AG09309 (cell line): ENCODE measurements at places on chromosomes 2 and 18.
A peak's percentile ranks its signal among the peaks of the same experiment; 100 is the strongest.

GRCh38 chr2:173062801-173063200 is 12.8 kb upstream of the MAP3K20 start:
- no peak for DNase-seq

- DNase-seq: no peak
Measured at GRCh38 chr2:8636041-8636491, 45.8 kb upstream of the ID2 start.

- DNase-seq: no peak
Measured at GRCh38 chr2:144006139-144006538, 513.8 kb downstream of the ZEB2 start.

DNA sequence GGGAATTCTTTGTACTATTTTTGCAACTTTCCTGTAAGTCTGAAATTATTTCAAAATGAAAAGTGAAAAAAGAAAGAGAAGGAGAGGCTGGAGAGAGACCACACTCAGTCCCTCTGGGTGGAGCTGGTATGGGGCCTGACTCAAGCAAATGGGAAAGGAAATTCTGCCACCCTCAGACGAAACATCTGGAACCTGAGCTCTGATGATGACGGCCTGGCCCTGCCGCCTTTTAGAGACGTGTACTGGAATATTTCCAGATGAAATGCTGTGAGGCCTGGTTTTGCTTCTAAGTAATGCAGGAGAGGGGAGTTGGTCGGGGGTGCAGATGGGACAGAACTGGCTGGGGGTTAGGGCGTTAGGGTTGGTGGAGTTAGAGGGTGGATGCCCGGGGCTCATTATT is 57.4 kb upstream of the GLI2 start:
- peak; percentile 32 for DNase-seq

DNA sequence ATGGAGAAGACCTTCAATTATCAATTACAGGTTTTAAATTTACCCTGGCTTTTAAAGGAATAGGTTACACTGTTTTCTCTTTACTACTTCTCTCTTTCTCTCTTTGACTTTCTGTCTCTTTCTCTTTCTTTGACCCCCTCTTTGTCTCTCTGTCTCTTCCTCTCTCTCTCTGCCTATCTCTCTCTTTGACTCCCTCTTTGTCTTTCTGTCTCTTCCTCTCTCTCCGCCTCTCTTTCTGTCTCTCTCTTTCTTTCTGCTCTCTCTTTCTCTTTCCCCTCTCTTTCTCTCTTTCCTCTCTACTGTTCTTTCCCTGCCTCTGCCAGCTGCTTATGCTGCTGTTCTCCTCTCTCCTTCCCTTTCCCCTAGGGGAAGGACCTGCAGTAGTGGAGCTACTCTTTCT is 175.7 kb downstream of the MTCL1 start:
- no peak for DNase-seq

- no peak for DNase-seq
Measured at GRCh38 chr2:47177043-47177565, 22.0 kb upstream of the STPG4 start.

DNA sequence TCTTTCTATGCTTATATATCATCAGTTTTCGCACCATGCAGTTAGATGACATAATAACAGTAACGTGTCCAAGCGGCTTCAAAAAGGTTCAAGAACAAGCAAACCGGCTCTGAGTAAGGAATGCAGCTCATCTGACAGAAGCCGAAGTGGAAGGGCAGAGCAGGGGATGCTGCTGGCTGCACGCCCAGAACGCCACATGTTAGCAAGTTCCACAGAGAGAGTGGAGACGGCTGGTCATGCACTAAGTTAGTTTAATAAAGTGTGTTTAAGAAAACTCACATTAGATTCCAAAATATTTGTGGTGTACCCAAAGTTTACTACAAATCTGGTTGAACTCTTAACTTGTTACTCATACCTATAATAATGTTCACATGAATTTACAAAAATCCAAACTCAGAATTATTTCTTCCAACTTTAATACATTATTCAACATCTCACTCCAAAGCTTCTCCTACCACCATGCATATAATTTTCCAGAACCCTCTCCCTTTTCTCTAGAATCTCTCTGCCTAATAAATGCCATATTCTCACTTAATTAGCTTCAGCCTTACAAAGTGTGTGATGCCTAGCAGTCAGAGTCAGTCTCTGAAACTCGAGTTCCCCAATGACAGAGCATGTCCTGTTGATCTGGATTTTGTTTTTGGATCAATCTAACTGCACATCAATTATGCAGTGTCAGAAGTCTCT is 170.0 kb downstream of the DNAH7 start:
- peak; percentile 99 for DNase-seq

DNA sequence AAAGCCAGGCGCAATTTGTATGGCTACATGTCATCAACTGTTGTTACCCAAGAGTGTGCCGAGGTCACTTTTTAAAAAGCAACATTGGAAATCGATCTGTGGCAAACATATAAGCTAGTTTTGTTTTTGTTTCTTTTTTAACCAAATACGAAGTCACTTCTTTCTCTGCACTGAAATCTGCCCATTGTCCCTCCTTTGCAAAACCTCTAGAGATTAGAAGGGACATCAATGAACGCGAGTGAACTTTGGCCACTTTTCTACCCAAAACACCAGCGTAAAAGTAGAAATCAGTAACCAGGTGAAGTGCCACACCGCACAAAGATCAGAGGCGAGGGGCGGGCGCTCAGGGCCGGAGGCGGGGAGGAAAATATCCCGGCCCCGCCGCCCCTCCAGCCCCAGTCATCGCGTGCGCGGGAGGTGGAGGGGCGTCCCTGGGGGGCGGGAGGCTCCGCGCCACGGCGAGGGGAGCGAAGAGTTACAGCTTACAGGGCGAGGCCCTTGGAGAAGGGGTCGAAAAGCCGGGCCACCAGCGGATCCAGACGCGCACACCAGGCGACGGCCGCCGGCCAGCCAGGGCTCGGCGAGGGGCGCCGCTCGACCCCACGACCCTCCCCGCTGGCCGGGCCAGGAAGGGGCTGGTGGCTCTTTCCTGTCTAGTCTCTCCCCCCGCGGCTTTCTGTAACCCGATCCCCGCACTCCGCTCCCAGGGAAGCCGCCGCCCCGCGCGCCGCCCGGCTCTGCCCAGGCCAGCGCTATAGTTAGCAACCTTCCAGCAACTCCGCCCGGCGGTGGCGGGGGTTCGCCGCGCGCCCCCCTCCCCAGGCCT is 993 bp downstream of the RBMS1 start:
- no peak for DNase-seq

DNA sequence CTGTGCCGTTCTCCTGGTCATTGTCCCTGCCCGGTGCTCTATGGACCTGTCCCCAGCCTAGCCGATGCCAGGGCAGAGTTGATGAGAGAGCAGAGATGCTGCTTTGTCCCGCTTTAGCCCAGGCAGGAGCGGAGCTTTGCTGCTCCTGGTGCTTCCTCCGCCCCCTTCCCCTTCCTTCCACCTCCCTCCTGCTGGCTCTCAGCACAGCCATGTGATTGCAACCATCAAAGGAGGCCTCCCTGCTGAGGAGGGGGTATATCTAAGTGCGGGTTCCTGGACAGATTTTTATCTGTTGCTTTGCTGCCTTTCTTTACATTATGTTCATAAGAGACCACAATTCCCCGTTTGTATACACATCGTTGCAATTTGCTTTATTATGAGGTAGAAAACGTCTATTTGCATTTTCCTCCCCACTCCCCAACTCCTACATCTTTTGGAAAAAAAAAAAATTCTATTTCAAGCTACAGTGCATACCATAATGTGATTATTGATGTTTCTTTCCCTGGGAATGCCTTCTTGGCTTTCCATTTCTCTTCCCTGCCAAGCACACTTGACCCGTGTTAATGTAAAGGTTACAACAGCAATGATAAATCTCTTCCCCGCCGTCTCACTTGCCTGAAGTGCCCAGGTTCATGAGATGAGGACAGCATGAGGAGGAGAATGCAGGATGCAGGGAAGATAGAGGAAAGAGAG is 25.4 kb downstream of the ALPK2 start:
- DNase-seq: no peak

DNA sequence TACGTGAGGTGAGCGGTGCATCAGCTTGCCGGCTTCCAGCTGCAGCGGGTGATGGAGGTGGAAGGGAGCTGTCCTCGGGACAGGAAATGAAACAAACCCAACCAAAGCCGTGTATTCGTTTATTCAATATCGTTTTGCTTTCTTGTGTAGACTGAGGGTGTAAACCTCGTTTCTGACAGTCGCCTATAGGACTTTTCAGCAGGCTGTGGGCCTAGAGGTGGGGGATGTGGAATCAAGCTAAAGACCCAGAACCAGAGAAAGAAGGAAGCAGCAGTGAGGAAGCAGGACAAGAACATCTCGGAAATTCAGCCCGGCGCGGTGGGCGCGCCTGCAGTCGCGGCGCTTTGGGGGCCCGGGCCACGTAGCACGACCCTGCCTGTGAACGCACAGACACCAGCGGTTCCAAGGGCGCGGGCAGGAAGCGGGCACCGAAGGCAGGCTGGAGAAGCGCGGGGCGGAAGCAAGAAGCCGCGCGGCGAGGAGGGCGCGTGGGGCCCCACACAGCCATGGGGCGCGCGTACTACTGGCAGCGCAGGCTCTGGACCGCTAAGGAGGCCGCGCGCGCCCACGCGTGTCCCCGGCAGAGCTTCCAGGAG is 755 bp upstream of the ATP9B start:
- no peak for DNase-seq

DNA sequence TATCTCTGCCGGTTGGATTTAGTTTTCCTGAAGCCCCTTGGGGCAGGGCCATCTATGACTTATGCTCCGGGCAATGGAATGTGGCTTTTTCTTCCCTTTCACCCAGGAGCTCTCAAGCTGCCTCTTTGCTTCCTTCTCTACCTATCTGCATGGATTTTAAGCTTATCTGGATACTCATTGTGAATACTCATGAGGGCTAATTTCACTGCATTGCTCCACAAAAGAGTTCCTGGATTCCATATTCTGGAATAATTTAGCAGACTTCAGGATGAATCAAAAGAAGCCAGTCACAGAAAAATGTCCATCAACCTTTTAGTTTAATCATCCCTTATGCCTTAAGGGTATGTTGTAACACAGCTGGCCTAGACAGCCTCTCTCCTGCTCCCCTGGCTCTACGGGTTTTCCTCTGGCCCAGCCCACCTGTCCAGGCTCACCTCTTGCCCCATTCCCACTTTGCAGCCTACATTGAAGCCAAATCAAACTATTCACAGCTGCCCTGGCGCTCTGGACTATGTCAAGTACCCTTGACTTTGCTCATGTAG is 122.8 kb upstream of the RMDN2 start:
- DNase-seq: no peak

- DNase-seq: no peak
Measured at GRCh38 chr2:43302961-43303494, 76.6 kb upstream of the ZFP36L2 start.

DNA sequence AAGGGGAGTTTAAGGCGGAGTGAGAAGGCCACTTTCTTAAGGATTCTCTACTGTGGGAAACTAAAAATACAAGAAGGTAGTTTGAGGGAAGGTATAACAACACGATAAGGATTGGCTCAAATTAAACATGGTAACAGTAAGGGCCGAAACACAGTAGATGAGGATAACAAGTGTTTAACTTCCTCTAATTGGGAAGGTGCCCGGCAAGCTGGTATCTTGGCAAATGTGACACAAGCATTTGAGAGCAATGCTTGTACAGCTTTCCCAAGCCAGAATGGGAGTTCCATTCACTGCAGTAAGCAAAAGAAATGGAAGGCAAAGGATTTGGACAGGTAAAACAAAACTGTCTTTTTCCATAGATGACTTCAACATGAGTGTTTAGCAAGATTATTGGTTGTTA is 19.8 kb downstream of the USP40 start:
- DNase-seq: no peak

DNA sequence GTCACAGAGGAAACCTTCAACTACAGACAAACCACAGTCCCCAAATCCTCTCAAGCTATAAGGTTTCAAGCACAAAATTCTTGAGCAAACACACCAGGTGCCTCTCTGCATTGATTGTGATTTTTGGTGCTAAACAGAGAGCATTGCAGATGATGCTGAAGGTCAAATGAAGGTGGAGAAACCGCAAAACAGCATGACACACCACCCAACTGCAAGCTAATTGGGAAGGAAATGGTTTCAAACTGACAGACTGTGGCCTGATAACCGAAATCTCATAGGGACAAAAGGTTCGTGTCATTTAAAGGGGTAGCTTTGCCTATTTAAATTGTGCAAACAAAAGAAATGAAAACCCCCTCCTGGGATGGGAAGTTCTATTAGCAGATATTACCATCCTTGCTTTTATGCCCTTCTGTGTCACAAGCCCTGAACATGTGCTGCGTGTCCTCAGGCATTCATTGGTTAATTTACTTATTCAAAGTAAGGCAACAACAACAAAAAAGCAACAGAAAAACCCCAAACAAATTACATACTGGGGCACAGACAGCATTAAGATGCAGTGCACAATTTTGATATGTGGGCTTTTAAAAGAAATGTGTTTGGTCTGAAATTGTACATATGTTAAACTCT is 154.9 kb downstream of the AQP4 start:
- no peak for DNase-seq

GRCh38 chr2:54523324-54523959 is 67.3 kb downstream of the SPTBN1 start:
- no peak for DNase-seq

DNA sequence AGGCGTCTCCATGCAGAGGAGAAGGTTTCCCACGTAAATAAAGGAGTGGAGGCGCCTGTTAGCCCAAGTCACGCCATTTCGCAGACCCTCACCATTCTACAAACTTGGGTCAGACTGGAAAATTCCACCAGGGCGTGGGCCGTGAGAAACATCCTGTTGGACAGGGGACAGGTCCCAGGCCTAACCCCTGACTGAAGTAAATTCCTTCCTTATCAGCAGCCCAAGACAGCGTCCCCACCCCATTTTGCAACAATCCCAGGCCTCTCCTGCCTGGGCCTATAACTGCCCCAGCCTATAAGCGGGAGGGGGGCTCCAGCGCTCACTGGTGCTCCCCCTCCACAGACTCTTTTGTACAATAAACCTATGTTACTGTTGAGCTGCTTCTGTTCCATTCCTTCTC is 57.3 kb upstream of the CBLN2 start:
- DNase-seq: no peak

DNA sequence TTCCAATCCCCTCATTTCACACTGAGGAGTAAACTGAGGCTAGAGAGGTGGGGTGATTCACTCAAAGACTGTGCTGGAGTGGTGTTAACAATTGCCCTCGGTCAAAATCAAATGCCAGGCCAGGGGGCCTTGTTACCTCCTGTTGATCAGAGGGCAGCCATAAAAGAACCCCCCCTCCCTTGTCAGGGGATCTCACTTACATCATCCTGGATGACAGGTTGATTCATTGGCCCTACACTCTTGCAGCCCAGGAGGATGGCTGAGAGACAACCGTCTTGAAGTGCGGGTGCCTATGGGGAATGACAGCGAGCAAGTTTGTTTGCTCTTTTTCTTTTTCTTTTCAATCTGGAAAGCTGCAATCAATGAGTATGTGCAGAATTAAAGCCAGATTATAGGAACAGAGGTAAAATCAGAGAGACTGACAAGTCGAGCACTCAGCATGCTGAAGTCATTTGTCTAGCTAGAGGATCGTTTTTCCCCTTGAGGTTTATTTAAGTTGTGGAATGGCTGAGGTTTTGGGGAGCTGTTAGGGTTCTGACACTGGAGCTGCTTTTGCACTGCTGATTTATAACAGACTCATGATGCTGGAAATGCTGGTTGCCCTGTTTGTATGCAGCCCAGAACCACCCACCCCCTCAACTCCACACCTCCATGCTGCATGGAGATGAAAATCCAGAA is 26.4 kb upstream of the NRP2 start:
- no peak for DNase-seq
